Nephron progenitor cell (in vitro differentiated cells): ENCODE measurements at places on chromosomes 3 and 15.
A peak's percentile ranks its signal among the peaks of the same experiment; 100 is the strongest.

DNA sequence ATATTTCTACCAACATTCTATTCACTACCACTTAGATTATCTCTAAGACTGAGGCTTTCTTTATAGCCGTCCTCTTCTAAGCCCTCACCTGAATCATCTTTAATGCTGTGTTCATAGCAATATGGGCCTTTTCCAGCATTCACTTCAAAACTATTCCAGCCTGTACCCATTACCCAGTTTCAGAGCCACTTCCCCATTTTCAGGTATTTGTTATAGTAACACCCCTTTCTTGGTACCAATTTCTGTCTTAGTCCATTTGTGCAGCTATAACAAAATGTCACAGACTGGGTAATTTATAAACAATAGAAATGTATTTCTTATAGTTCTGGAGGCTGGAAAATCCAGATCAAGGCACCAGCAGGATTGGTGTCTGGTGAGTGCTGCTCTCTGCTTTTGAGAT, 45.7 kb downstream of the REC114 start:
- H3K4me1 ChIP-seq = no peaks in the 10 kb centered on the region
- H3K4me3 ChIP-seq = no peak overlapping the region
- no peak for DNase-seq
- H3K27ac ChIP-seq = no peak overlapping the region

GRCh38 chr3:93984618-93985017, 4.7 kb downstream of the ARL13B start:
- no peak overlapping the region for H3K27ac ChIP-seq
- H3K4me1 ChIP-seq = peaks cover 36% of the 10 kb centered on the region
- H3K4me3 ChIP-seq = no peak overlapping the region
- no peaks in the 10 kb centered on the region for H3K27me3 ChIP-seq
- DNase-seq = no peak

DNA sequence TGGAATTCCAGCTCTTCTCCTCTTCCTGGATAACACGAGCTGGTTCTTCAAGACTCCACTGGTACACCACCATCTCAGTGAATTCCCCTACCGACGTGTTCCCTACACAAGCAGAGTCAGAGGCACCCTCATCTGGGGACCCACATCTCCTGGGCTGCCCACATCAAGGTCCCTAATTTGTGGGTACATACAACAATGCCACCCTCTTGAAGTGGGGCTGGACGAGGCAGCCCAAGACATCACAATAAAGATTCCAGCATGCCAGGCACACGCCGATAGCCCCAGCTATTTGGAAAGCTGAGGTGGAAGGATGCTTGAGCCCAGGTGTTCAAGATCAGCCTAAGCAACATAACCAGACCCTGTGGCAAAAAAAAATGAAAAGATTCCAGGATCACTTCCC, 221.2 kb upstream of the LINGO1 start:
- no peak for DNase-seq
- peaks cover 59% of the 10 kb centered on the region for H3K4me1 ChIP-seq
- no peak overlapping the region for H3K4me3 ChIP-seq
- H3K36me3 ChIP-seq = peaks cover 7% of the 10 kb centered on the region
- H3K27ac ChIP-seq = no peak overlapping the region
- H3K27me3 ChIP-seq = peaks cover 11% of the 10 kb centered on the region

DNA sequence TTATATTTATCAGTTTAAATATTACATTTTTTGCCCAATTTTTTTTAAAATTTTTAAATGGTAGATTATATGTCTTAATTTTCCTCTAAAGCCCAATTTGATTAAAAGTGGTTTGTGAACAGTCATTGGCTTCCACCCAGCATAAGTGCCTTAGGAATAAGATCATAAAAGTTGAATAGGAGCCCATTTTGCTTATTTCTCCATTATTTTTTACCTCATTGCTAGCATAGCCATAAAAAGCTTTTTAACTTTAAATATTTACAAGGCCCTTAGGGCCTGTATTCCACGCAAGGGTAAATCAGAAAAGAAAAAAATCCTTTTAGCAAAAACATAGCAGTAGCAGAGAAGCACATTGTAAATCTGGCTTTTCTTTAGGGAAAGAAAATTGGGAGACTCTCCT, 9.0 kb downstream of the TTC14 start:
- no peak overlapping the region for H3K4me3 ChIP-seq
- no peaks in the 10 kb centered on the region for H3K27me3 ChIP-seq
- no peaks in the 10 kb centered on the region for H3K4me1 ChIP-seq
- H3K36me3 ChIP-seq = peaks cover 56% of the 10 kb centered on the region

DNA sequence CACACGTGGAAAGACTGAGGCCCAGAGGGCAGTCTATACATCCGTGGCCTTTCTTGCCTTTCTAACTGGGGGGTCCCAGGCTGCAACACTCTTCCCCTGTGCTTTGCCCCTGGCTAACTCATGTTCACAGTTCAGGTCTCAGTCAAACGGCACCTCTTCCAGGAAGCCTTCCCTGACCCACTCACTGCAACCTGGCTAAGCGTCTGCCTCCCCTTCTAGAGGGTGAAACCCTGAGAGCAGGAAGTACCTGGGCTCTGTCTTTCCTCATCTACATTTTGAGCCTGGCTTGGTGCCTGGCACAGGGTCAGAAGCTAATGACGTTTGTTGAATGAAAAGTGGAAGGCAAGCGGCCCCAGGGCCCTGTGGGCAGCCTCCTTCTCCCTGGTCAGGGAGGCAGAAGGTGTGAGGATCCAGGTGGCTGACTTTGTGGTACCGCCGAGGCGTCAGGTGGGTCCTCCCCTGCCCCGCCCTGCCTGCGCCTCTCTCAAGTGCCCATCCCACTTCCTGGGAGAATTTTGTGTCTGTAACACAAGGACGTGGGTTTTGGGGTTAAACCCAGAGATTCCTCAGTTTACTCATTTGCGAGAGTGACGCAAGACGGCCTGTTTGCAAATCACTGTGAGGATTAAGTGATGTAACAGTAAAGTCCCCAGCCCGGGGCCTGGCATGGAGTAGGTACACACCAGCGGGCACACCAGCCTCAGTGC, 32.1 kb downstream of the DNASE1L3 start:
- H3K27me3 ChIP-seq = peaks cover 26% of the 10 kb centered on the region
- no peak overlapping the region for H3K27ac ChIP-seq
- H3K4me1 ChIP-seq = peaks cover 21% of the 10 kb centered on the region
- no peak for DNase-seq
- H3K36me3 ChIP-seq = no peaks in the 10 kb centered on the region

DNA sequence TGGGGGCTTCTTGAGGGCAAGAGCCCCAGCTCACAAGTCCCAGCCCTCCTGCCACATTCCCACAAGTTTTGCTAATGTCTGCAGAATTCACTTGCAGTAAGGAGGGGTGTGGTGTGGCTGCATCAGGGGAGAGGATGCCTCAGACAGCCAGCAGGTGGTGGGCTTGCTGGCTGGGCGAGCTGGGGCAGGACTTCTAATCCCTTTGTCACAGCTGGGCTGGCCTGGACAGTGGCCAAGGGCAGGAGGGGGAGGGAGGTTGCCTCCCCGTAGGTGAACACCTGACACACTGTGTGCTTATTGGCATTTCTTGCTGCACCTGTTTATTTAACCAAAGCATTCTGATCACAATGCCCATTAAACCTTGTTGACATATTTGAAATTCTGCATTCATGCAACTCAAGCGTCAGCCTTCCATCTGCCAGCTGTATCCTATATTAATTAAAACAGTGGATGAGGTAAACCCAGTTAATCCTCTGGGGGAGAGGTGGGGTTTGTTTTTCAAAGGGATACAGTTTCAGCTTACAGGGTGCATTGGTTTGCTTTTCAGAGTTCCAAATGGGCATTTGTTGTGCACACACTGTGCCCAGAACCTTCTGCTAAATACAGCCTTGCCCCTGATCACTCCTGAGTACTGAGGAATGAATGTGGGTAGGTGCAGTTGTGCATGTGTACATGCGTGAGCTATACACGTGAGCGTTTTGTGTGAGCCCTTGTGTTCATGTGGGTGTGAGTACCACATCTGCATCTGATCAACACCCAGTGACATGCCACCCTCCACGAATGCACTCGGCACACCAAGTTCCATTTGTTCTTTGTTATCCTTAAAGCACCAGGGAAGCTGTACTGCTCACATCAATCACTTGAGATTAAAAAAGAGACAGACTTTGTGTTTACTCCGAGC, 268.7 kb downstream of the XXYLT1 start:
- H3K4me3 ChIP-seq = no peak overlapping the region
- no peaks in the 10 kb centered on the region for H3K36me3 ChIP-seq
- H3K27me3 ChIP-seq = peaks cover 32% of the 10 kb centered on the region
- DNase-seq = peak; percentile 46

- no peak overlapping the region for H3K27ac ChIP-seq
- H3K4me1 ChIP-seq = peaks cover 89% of the 10 kb centered on the region
- DNase-seq = no peak
Observed at GRCh38 chr15:98842973-98843285, 164.7 kb downstream of the PGPEP1L start.

GRCh38 chr3:52055537-52056351, 627 bp downstream of the DUSP7 start:
- peaks cover 14% of the 10 kb centered on the region for H3K36me3 ChIP-seq
- H3K4me3 ChIP-seq = peak overlapping the region; percentile 89
- DNase-seq = peak; percentile 58
- H3K27ac ChIP-seq = no peak overlapping the region
- no peaks in the 10 kb centered on the region for H3K27me3 ChIP-seq

DNA sequence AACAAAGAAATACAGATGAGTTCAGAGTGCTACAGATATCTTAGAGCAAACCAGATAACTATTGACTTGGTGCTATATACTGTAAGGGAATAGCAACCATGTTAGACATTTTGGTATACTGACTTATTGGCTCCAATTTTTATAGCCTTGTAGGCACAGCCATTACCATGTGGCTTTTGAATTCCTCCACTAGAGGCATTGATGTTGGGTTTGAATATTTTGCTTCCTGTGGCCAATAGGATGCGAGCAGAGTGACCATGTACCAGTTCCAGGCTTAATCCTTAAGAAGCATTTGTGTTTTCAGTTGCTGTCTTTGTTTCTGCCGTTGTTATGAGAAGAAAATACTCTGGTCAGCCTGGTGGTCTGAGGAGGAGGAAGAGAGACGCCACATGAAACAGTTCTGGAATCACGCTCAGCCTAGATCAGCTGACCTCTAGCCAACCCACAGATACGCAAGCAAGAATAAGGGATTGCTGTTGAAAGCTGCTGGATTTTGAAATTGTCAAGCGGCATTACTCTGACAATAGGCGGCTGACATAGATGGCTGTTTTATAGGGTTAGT, 109.4 kb upstream of the TNIK start:
- peaks cover 4% of the 10 kb centered on the region for H3K36me3 ChIP-seq
- H3K27me3 ChIP-seq = peaks cover 4% of the 10 kb centered on the region
- DNase-seq = no peak
- no peak overlapping the region for H3K27ac ChIP-seq
- peaks cover 14% of the 10 kb centered on the region for H3K4me1 ChIP-seq

- H3K27ac ChIP-seq = no peak overlapping the region
- H3K36me3 ChIP-seq = peaks cover 33% of the 10 kb centered on the region
- DNase-seq = no peak
- no peak overlapping the region for H3K4me3 ChIP-seq
- H3K27me3 ChIP-seq = no peaks in the 10 kb centered on the region
- peaks cover 6% of the 10 kb centered on the region for H3K4me1 ChIP-seq
Observed at GRCh38 chr3:188489639-188490405, 335.9 kb downstream of the LPP start.

DNA sequence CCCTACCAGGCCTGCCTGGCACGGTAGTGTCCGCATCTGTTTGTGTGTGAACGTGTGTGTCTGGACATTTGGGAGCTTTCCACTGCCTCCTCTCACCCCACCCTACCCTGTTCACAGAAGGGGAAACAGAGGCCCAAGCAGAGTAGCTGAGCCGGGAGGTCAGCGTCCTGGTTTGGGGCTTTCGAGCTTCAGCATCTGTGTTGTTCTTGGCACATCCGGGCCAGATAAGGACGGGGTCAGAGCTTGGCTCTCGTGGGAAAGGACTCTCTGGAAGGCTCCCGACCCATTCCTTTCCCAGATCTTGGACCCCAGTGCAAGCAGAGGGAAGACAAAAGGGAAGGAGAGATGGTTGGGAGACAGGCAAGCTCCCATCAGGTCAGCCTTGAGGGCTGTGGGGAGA, 6.3 kb upstream of the PTH1R start:
- no peak for DNase-seq
- H3K27me3 ChIP-seq = peaks cover 10% of the 10 kb centered on the region
- no peak overlapping the region for H3K27ac ChIP-seq
- H3K4me1 ChIP-seq = peaks cover 57% of the 10 kb centered on the region
- H3K4me3 ChIP-seq = no peak overlapping the region

GRCh38 chr3:13141183-13141582, 68.0 kb upstream of the IQSEC1 start:
- peaks cover 46% of the 10 kb centered on the region for H3K27me3 ChIP-seq
- H3K27ac ChIP-seq = no peak overlapping the region
- DNase-seq = no peak
- H3K4me1 ChIP-seq = peaks cover 2% of the 10 kb centered on the region
- H3K4me3 ChIP-seq = no peak overlapping the region
- H3K36me3 ChIP-seq = no peaks in the 10 kb centered on the region

DNA sequence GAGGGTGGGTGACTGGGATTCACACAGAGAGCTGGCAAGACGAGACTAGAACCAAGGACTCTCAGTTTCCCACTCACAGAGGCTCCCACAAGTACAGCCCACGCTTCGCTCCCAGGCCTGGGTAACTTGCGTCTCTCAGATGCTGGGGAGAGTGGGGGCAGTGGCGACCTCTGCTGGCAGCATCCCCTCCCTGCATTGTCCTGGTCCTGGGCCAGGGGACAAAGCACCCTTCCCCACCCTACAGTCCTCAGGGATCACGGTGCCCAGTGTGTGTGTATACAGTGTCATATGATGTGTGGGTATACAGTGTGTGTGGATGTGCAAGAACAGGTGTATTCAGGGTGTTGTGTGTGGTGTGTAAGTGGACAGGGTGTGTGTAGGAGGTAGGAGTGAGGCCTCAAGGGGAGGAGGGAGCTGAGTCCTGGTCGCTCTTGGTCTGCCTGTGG, 12.8 kb downstream of the VILL start:
- no peak overlapping the region for H3K27ac ChIP-seq
- H3K4me1 ChIP-seq = peaks cover 37% of the 10 kb centered on the region
- DNase-seq = peak; percentile 85
- H3K4me3 ChIP-seq = no peak overlapping the region

DNA sequence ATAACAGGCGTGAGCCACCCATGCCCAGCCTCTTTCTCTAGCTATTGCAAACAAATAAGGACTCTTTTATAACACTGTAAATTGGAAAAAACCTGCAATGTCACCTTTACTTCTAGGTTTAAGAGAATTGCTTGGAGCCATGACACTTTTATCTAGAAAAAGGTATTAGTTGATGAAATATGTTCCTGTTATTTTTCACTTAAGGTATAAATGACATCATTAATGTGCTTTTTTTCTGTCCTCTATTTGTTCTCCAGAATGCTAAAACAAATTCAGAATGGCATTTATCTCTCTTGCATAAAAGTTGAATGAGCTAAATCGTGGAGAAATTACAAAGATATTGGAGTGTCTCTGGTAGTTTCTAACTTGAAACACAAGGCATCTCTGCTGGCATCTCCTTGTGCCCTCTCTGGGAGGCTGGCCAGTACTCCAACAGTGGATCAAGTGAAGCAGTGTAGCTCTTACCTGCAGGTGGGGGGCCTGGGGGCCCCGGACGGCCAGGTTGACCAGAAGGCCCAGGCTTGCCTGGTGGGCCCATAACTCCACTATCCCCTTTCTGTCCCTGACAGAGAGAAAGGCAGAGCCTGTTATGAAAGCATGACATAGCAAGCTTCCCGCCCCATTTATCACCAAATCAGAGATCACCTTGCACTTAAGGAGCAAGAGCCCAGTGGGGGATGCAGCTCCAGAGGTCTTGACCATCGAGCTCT, 38.6 kb downstream of the EAF1 start:
- no peak for DNase-seq
- no peak overlapping the region for H3K27ac ChIP-seq
- no peak overlapping the region for H3K4me3 ChIP-seq
- H3K4me1 ChIP-seq = no peaks in the 10 kb centered on the region
